ENCODE measurements at places on chromosomes 1 and 21.
A peak's percentile ranks its signal among the peaks of the same experiment; 100 is the strongest.

DNA sequence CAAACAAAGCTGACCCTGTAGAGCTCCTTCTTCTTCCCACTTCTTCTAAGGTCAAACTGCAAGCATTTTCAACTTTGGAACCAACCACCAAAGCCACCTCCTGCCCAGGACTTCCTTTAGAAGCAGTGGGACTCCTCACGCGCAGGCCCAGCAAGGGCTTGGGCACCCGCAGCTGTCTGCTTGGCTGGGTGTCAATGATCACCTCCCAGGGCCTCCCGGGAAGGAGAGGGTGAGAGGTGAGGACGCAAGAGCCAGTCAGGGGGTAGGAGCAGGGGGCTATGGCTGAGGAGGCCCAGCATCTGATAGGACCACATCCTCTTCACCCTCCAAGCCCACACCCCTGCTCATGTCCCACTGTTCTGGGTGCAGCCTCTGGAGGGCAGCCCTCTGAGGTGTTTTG, 10.2 kb downstream of the KLHL21 start:
- no peak for DNase-seq

DNA sequence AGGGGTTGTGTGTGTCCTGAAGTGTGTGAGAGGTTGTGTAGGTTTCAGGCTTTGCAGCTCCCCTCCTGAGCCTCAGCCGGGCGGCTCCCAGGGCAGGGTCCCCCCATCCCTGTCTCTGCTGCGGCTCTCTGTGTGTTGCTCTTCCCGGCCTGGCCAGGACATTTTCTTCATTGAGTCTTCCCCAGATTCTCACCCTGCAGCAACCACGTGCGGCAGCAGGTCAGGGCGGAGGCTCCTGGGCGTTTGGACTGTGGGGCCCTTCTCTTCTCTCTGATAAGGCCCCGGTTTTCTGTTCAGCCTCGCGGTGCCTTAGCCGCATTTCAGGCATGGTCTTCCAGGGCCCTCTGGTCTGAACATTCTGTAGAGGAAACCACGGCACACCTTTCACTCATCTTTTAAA, 1.8 kb upstream of the TCP10L start:
- DNase-seq: no peak

- DNase-seq: no peak
Measured at GRCh38 chr1:160911441-160911840, 26.5 kb upstream of the ITLN1 start.

- DNase-seq: no peak
Measured at GRCh38 chr1:214658785-214659184, 55.8 kb downstream of the CENPF start.

- no peak for DNase-seq
Measured at GRCh38 chr1:157091668-157092273, 7.8 kb downstream of the ETV3L start.

- no peak for DNase-seq
Measured at GRCh38 chr1:70818401-70818800, 229.2 kb downstream of the PTGER3 start.

GRCh38 chr1:44228218-44228617, 14.9 kb downstream of the DMAP1 start:
- DNase-seq: no peak

DNA sequence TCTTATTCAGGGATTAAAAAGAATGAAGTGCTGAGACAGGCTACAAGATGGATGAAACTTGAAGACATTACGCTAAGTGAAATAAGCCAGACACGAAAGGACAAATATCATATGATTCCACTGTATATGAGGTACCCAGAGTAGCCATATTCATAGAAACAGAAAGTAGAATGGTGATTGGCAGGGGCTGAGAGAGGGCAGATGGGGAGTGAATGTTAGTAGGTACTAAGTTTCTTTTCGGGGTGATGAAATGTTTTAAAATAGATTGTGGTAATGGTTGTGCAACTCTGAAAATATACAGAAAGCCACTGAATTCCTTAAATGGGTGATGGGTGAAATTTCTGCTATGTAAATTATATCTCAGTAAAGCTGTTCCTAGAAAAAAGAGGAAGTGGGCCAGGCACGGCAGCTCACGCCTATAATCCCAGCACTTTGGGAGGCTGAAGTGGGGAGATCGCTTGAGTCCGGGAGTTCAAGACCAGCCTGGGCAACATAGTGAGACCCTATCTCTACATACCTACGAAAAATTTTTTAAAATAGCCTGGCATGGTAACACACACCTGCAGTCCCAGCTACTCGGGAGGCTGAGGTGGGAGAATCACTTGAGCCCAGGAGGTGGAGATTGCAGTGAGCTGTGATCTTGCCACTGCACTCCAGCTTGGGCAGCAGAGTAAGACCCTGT, 15.9 kb downstream of the SLC27A3 start:
- no peak for DNase-seq

DNA sequence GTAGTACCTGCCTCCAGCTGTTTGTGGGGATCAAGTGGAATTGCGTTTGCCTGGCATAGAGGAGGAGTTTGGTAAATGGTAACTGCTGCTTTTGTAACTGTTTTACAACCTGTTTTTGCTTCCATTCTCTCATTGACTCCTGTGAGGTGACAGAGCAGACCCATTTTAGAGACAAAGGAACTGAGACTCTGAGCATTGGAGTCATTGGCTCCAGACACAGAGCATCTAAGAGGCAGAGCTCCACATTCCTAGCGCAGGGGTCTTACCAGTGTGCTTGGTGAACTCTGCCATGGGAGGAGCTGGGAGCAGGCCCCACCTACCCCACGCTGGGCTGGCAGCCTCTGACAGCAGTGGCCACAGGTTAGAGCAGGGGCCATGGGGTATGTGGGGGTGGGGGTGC, 2.4 kb downstream of the LDLRAP1 start:
- no peak for DNase-seq

- no peak for DNase-seq
Measured at GRCh38 chr1:869499-870244, 54.1 kb upstream of the SAMD11 start.

GRCh38 chr1:16615253-16616252, 2.2 kb upstream of the NBPF1 start:
- DNase-seq: no peak

DNA sequence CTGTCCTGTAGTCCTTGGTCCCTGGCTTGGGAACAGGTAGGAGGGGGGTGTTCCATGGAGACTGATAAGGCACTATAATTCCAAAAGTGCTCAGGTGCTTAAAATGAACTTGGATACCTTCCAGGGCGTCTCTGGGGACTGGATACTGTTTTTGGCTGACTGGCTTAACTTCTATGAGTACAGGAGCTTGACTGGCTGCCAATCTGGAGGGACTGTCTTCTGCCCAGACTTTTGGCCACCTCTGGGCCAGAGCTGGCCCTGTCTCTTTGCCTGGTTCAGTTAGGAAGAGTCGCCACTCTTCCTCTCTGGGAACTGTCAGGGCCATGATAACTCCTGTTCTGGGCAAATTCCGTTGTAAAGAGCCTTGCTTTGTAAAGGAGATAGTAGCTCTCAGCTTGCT, 407.0 kb downstream of the TGFB2 start:
- DNase-seq: no peak

- peak; percentile 1 for DNase-seq
Measured at GRCh38 chr21:26391166-26391565, 181.9 kb downstream of the CYYR1 start.

- no peak for DNase-seq
Measured at GRCh38 chr1:111446546-111446945, 2.5 kb downstream of the WDR77 start.

GRCh38 chr1:72227667-72228066, 54.7 kb downstream of the NEGR1 start:
- no peak for DNase-seq

- DNase-seq: no peak
Measured at GRCh38 chr1:157577420-157577819, 20.5 kb downstream of the FCRL4 start.

- DNase-seq: no peak
Measured at GRCh38 chr1:198549866-198550265, 9.4 kb upstream of the ATP6V1G3 start.

DNA sequence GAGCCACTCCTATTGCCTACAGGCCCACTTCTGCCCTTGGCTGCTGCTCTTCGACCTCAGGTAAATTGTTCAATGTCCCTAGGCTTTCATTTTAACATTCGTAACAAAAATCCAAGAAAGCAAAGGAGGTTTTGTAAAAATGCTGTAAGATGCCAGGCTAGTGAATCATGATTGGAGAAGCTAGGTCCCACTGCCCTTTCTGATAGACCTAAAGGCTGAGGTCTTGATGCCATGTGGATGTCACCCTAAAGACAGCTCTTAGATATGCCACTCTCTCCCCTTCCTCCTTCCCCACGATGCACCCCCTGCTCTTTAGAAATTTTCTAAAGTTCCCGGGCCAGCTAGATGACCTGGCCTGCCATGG, 9.9 kb upstream of the TMEM39B start:
- DNase-seq: no peak

- no peak for DNase-seq
Measured at GRCh38 chr21:44444286-44444931, 10.9 kb upstream of the LRRC3 start.

GRCh38 chr1:230832476-230832875, 35.8 kb downstream of the C1orf198 start:
- no peak for DNase-seq

Measured in cerebellar nuclear complex (tissue), 1 donor.